NCI-H1417 (cell line): ENCODE measurements at places on chromosomes 16 and 17.

DNA sequence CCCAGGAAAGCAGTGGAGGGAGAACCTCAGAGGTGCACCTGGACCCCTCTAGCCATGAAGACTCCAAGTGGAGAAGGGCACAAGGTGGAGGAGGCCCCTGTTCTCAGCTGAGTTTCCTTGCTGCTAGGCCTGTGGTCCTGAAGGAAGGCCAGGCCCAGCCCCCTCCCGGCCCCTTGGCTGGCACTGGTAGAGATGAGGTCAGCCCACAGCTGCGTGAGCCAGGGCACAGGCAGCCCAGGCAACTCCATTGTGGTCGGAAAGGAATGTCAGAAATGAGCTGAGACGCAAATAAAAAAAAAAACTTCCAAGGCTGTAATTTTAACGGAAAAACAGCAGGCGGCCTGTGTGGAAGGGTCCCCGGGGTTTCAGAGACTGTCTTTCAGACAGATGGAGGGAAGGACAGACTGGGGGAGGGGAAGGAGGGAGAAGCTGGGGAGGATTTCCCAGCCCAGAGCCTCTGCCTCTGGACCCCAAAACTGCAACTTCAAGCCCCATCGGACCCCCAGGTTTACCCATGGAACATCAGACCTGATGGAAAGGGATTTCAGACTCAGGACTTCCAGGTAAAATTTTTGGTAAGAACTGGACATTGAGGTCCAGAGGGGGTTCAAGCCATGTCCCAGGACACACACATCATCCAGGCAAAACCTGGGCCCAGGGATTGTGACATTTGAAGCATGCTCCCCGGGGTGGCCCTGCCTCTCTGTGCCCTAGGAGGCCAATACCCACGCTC is 25.6 kb upstream of the MRPS23 start:
- DNase-seq, result peak; percentile 55

DNA sequence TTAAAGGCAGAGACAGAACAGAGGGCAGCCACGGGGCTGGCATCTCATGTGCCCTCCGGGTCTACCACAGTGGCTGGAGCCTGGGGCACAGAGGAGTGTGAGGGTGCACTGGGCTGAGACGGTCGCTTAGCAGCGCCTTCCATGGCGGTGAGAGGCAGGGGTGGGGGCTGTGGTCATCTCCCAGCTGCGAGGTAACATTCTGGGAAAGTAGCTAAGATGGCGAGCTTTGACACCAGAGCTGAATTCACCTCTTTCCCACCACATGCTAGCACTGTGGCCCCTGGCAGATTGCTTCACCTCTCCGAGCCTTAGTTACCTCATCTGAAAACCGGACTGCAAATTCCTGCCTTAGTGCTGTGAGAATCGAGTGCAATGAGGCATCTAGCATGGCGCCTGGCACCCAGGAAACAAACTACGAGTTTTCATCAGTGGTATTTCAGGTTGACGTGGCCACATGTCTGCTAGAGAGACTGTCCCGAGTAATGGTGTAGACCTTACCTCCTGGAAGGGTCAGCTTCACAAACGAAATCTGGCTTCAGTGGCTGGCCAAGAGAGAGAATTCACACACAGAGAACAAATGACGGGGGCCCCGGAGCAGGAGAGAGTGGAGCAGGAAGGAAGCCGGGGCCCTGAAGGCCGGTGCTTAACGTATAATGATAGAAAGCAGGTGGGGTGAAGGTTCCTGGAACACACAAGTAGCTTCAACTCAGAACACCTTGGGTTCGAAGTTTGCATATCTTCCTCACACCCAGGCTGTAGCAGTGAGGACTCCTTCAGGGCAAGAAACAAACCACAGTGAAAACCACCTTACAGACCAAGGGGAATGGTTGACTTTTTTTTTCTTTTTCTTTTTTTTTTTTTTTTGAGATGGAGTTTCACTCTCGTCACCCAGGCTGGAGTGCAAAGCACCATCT is 63.9 kb upstream of the RPH3AL start:
- DNase-seq, result no peak

GRCh38 chr17:29613856-29614255 is 8.9 kb downstream of the CORO6 start:
- DNase-seq, result no peak

GRCh38 chr16:2250652-2251295 is 613 bp downstream of the ECI1 start:
- no peak for DNase-seq

DNA sequence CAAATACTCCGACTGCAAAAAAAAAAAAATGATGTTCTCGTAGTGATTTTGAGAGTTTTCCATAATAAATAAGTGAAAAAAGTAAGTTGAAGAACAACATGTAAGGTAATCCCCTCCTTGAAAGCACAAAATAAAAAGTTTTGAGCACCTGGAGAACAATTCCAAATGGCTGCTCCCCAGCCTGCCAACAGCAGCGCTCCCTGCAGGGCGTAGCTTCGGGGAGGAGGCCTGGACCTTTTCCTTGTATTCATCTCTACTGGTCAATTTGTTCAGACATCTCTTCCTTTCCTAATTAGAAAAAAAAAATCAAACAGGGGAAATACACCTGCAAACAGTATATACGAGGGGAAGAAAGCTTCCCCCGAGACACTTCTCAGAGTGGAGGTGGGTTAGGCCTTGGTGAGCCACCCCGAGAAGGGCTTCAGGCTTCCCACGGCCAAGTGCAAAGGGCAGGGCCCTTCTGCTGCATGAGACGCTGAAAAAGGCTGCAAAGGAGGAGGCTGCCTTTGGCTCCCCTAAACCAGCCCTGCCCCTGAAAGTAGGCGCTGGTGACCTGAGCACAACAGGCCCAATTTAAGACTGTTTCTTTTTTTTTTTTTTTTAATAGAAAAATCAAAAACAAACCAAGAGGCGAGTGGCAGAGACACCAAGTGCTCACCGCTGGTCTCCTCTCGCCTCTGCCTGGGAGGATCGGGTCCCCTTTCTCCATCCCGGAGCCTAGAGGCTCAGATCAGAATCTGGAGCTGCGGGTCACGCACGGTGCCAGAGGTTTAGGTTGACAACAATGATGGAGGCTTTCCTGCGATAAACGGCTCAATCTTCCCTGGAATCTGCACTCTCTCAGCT is 193.1 kb upstream of the FOXF1 start:
- no peak for DNase-seq
